ENCODE measurements at places on chromosomes 6 and 20.

- DNase-seq = no peak
These were observed 104.4 kb downstream of the MRPL14 start for GRCh38 chr6:44022671-44023352.

- DNase-seq = no peak
These were observed 53.8 kb upstream of the HDAC2 start for GRCh38 chr6:114024746-114025145.

- DNase-seq = no peak
These were observed 87.9 kb downstream of the KIF13A start for GRCh38 chr6:17899491-17899890.

GRCh38 chr6:30493643-30494250 is 4.4 kb downstream of the HLA-E start:
- DNase-seq = no peak

GRCh38 chr6:170584954-170585498 is 589 bp upstream of the PDCD2 start:
- DNase-seq = no peak

DNA sequence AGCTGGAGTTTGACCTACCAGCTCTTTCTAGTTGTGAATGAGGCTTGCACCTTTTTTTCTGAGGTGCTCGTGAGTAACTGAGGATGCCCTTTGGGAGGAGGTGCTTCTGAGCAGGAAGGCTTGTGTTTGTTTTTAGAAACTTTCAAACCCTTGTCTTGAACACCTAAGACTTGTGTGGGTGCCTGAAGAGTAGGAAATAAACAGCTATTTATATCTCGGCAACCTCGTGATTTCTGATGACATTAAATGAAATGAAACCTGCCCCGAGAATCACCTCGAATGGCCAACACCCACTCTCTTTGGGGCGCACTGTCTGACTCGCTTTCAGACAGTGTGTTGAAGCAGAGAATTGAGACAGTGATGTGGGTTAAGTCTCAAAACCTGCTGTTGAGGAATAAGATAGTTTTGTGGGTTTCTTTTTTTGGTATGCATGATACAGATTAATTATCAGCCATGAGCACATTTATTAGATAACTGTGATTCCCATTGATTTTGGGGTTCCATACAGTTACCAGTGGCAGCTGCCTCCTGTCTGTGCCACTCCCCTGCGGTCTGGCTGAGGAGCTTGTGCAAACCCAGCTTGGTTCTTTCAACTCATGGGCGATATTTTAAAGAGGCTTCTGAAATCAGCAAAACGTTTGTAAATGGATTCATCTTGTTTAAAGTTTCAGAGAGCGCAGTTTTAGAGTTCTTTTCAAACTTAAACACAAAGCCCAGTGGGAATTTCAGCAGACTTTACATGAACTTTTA is 8.4 kb downstream of the IRF4 start:
- no peak for DNase-seq

DNA sequence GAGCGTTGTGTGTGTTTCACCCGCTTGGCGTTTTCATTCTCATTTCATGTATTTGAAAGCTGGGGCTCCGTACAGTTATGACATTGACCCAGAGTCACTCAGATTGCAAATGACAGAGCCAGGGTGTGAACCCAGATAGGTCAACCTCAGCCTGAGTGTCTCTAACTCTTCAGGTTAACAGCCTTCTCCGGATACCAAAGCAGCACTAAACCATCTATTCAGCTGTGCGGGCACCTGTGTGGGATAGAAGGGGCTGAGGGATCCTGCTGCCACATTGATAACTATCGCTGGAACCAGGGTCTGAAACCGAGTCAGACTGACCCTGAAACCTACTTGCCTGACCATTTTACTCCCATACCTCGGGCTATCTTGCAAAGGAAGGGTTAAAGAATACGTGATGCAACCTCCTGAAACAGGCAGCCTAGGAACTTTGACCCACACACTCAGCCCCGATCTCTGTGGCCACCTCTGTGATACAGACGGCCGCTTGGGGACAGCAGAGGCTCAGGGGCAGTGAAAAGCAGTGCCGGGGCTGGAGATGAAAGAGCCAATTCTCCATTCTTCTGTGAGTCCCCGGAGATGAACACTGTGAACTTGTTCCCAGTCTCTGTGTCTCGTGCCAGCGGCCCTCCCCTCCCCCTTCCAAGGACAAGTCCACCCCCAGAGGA is 233.5 kb upstream of the QKI start:
- peak; percentile 66 for DNase-seq
